Progenitor cell of endocrine pancreas (in vitro differentiated cells): ENCODE measurements at places on chromosomes 3 and 15. TPM values are rescaled to one million over a fixed set of nuclear protein-coding genes. Genes with fewer than 3 reads are reported as not detected.

PLIN1 gene
- total RNA-seq, result 0.24 and 0.40 TPM in 2 replicates

CTDSPL gene
- 53.3 and 55.3 TPM in 2 replicates for total RNA-seq

HTR3D gene
- total RNA-seq, result not detected in 2 replicates

ZNF80 gene
- total RNA-seq, result not detected in 2 replicates

LZTFL1 gene
- total RNA-seq, result 28.1 and 29.3 TPM in 2 replicates

CPEB1 gene
- 0.60 and 0.80 TPM in 2 replicates for total RNA-seq

ACP3 gene
- 8.1 and 9.1 TPM in 2 replicates for total RNA-seq

SNX33 gene
- total RNA-seq, result 24.5 and 29.3 TPM in 2 replicates

SI gene
- total RNA-seq, result 2.0 and 2.7 TPM in 2 replicates

LRTM1 gene
- total RNA-seq, result not detected in 2 replicates

MRAS gene
- total RNA-seq, result 25.1 and 27.7 TPM in 2 replicates

C3orf38 gene
- total RNA-seq, result 30.7 and 35.4 TPM in 2 replicates

ERICH6 gene
- total RNA-seq, result 0.49 TPM in 1 of 2 replicates, not detected in the other

SLC51A gene
- 0.34 and 0.62 TPM in 2 replicates for total RNA-seq

KNL1 gene
- 11.7 and 12.1 TPM in 2 replicates for total RNA-seq

MINAR1 gene
- 1.8 and 1.9 TPM in 2 replicates for total RNA-seq

ANKRD63 gene
- not detected in 2 replicates for total RNA-seq

REC114 gene
- not detected in 2 replicates for total RNA-seq

SERPINI2 gene
- 1.8 and 2.0 TPM in 2 replicates for total RNA-seq

WNT7A gene
- not detected in 2 replicates for total RNA-seq

PLSCR2 gene
- total RNA-seq, result 0.44 TPM in 1 of 2 replicates, not detected in the other

SLC2A2 gene
- 1.5 TPM in 2 replicates for total RNA-seq

PIERCE2 gene
- total RNA-seq, result 4.7 and 5.8 TPM in 2 replicates

CIDEC gene
- not detected in 2 replicates for total RNA-seq

CKMT1A gene
- 4.0 TPM in 2 replicates for total RNA-seq

UROC1 gene
- not detected in 2 replicates for total RNA-seq

ATP13A5 gene
- 0.07 and 0.29 TPM in 2 replicates for total RNA-seq

IQCF5 gene
- not detected in 2 replicates for total RNA-seq

PCNP gene
- 154 and 155 TPM in 2 replicates for total RNA-seq

ZNF385D gene
- total RNA-seq, result 0.10 and 0.47 TPM in 2 replicates

LDHAL6B gene
- not detected in 2 replicates for total RNA-seq

MESP2 gene
- not detected in 2 replicates for total RNA-seq

LRRIQ4 gene
- total RNA-seq, result 0.31 and 0.42 TPM in 2 replicates
